A172 (cell line): ENCODE measurements at places on chromosomes 6 and 20. TPM values are rescaled to one million over a fixed set of nuclear protein-coding genes. Genes with fewer than 3 reads are reported as not detected.

GRCh38 chr6:149140137-149140909 lies 177.2 kb upstream of the TAB2 start:
- no peak for DNase-seq

DNA sequence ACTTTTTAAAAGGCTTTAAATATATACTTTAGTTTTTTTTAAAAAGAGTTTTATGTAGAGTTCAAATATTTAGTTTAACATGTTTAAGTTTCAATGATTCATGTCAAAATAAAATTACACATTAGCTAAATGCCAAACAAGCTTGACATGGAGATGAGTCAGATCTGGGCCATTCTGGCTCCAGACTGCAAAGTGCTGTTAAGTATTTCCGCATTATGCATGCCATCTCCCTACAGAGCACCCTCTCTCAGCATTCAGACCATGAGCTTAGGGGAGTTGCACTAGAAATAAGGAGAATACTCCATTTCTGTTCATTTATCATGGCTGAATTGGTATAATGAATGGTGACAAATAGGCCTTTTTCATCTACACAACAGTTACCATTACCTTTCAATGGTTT lies 21.5 kb upstream of the HS3ST5 start:
- peak; percentile 33 for DNase-seq

DNA sequence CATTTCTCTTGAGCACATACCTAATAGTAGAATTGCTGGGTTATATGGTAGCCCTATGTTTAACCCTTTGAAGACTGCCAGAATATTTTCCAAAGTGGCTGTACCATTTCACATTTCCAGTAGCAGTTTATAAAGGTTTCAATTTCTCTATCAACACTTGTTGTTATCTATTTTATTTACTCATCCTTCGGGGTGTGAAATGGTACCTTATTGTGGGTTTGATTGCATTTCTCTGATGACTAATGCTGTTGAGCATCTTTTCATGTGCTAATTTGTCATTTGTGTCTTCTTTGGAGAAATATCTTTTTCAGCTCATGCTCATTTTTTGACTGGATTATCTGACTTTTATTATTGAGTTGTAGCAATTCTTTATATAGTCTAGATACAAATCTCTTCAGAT lies 5.4 kb downstream of the ENPP4 start:
- DNase-seq, result no peak

The DEF6 gene
- total RNA-seq, result not detected in 2 replicates
